ENCODE measurements at places on chromosomes 5 and 9.

- no peak for DNase-seq
Observed at GRCh38 chr5:57360871-57361270, 121.7 kb downstream of the ACTBL2 start.

DNA sequence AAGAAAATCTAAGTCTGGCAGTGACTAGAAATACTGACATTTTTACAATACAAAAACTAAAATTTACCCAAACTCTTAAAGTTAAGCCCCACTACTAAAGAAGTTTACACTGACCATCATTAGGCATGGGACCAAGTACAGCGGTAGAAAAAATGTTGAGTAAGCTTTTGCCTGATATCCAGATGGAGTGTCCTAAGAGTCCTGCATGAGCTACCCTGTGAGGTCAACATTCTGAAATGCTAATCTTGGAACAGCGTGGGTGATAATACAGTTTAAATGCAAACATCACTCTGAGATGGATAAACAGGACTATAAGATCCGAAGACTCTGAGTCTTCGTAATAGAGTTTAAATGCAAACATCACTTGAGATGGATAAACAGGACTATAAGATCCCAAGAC, 189.7 kb downstream of the DCP2 start:
- no peak for DNase-seq

GRCh38 chr9:136615631-136616306, 46.9 kb upstream of the EGFL7 start:
- no peak for DNase-seq

- peak; percentile 32 for DNase-seq
Observed at GRCh38 chr5:71658916-71659662, 60.0 kb upstream of the CARTPT start.

DNA sequence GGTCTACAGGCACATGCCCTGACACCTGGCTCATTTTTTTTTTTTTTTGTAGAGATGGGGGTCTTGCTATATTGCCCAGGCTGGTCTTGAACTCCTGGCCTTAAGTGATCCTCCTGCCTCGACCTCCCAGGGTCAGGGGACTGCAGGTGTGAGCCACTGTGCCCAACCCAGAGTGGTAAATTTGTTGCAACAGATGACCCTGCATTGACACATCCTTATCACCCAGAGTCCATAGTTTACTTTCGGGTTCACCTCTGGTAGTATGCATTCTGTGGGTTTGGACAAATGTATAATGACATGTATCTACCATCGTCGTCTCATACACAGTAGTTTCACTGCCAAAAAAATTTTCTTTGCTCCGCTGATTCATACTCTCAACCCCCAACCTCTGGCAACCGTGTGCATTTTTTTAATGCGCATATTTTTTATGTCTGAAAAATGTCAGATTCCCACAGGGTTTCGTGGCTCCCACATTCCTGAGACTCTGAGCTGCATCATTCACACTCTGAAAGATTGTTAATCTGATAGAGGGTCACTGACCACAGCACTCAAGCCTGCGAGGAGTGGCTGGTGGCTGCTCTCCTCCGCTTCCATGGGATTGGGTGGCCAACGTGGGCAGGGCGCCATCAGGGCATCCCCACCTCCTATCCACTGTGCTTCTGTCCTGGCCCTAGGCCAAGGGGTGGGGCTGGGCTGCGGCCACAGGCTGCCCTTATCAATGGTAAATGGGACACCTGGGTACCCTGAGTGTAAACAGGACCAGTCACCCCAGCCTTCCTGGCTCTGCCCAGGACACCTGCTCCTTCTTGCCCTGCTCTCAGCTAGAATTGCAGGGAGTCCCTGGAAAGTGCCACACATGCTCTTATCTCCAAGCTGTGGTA, 9.6 kb downstream of the NDST1 start:
- peak; percentile 74 for DNase-seq

DNA sequence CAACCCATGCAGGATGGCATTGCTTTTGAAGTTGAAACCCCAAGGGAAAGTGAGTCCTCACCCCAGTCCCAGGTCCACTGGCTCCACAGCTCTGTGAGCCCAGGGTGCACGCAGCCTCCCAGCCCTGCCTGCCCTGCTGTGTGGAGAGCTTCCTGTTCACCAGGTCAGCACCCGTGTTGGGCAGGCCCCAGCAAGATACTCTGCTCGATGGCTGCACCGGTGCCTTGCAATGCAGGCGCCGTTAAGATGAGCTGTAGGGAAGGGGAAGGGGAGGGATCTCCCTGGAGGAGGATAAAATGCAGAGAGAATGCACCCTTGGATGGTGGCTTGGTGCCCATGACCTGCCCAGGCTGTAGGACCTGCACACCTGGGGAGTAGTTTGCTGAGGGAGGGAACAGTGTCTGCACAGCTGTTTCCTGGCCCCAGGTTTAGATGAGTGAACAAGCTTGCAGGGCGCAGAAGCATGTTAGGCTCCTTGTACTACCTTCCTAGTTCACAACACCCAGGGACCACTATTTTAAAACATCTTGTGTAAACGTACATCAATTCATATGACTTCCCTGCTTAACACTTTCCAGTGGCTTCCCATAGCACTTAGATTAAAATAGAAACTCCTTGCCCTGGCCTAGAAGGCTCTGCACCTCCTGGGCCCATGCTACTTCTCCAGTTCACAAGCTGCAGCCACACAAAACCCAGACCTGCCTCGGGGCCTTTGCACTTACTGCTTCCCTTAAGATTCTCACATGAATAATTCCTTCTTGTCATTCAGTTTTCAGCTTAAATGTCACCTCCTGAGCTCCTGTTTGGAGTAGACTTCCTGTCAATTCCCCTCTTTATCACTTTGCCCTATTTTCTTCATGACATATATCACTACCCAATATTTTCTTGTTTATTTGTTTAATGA, 19.6 kb downstream of the FAT2 start:
- DNase-seq: no peak
